ENCODE measurements at places on chromosomes 11 and 22.

DNA sequence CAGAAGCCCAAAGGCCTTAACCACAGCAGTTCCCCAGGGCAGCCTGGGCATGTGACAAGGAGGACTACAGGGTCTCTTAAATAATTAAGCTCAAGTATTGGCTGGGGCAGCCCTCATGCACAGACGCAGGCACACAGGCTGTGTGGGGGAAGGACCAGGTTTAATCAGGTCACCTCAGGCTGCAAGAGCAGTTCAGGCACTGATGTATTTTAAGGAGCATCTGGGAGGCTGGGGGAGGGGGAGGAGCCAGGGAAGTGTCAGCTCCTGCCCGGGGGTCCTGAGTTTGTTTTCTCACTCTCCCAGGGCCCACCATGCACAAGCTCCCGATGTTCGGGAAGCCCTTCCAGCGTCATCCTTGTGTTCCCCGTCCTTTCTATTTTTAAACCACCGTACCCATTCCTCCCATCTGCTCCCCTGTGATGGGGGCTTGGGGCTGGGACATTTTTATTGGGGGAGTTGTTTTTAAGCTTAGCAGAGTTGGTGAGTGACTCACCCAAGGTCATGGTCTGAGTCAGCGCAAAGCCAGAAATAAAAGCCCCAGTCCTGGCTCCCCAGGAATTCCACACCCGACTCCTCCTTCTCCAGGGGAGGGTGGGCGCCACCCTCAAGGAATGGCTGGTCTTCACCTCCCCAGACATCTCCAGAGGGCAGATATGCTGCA, 2.4 kb downstream of the CSDC2 start:
- no peak for DNase-seq

DNA sequence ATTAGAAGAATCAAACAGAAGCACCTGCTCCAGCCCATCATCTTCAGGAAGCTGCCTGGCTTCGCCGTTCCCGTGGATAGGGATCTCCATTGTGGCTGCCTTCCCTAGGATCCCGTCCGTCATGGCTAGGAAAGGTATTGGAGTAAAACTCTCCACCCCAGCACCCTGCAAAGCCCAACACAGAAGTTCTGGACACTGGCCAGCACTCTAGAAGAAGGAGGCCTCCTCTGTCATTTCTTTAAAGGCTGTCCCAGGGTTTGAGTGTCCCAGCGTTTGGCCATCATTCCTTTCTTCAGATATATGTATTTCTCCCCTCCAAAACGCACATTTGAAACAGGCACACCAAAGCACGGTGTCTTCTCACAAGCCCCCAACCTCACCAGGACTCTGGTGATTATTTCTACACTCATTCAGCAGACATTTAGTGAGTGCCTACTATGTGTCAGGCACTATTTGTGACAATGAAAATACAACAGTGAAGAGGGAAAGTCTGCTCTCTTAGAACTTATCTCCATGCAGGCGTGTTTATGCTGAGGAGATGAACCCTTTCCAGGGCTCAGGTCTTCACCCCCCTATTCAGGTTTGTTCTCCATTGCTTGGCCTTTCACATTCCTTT, 724 bp downstream of the ARFIP2 start:
- no peak for DNase-seq

GRCh38 chr22:24102366-24103200, 78.7 kb upstream of the SUSD2 start:
- no peak for DNase-seq

GRCh38 chr11:20110908-20111669, 49.2 kb downstream of the DBX1 start:
- peak; percentile 76 for DNase-seq

DNA sequence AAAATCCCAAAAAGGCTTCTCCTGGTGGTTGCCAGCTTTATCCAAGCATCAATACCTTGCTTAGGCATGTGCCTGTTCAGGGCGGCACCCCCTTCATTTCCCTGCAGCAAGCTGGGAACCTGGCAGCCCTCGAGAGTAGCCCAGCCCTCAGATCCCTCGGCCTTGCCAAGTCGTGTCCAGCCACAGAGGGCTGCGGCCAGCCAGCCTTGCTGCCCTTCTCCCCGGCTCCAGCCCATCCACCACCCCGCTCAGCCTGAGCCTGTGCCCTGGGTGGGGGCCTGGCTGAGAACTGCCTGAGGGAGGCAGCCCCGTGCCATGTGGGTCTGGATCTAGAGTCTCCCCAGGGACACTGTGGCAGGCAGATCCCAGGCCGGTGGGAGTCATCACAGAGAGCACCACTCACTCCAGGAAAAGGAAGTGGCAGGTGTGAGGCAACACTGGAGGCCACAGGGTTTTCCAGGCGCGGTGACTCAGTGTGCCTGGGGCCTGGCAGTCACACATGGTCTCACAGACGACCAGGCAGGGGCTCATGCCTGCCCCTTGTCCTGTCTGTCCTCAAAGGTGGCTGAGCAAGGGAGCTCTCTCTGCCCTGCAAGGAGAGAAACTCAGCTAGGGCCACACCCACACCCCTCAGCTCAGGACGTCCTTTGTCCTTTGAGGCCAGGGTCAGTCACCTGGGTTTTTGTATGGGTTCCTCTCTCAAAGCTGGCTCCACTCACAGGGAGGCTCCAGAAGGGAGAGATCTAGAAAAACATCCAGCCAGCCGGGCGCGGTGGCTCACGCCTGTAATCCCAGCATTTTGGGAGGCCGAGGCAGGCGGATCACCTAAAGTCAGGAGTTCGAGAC, 12.2 kb upstream of the CDC42BPG start:
- DNase-seq = no peak

- no peak for DNase-seq
These were observed 77.7 kb downstream of the TRIM44 start for GRCh38 chr11:35740061-35740799.

DNA sequence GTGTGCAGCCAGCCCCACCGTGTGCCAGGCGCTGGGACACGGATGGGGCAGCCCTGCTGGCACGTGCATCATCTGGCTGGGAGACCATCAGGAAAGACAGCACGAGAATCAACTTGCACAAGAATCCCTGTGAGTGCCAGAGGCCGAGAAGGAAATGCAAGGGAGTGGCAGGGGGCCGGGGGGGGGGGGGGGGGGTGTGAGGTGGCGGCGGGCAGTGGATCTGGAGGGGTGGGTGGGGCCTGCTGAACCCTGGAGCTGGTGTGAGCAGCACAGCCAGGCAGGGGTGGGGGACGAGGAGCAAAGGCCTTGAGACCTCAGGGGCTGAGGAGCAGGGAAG, 14.0 kb upstream of the FLRT1 start:
- no peak for DNase-seq

GRCh38 chr11:133164986-133165385, 367.3 kb downstream of the OPCML start:
- no peak for DNase-seq

- DNase-seq = no peak
These were observed 51.1 kb downstream of the LIF start for GRCh38 chr22:30195245-30196140.

- peak; percentile 95 for DNase-seq
These were observed 38.4 kb downstream of the POU2AF3 start for GRCh38 chr11:111336582-111337256.

GRCh38 chr22:21797444-21798221, 62.0 kb upstream of the YPEL1 start:
- no peak for DNase-seq

- peak; percentile 87 for DNase-seq
These were observed 1.0 kb downstream of the PAX6 start for GRCh38 chr11:31809857-31810778.

GRCh38 chr11:110830747-110831146, 118.5 kb upstream of the ARHGAP20 start:
- DNase-seq = no peak

DNA sequence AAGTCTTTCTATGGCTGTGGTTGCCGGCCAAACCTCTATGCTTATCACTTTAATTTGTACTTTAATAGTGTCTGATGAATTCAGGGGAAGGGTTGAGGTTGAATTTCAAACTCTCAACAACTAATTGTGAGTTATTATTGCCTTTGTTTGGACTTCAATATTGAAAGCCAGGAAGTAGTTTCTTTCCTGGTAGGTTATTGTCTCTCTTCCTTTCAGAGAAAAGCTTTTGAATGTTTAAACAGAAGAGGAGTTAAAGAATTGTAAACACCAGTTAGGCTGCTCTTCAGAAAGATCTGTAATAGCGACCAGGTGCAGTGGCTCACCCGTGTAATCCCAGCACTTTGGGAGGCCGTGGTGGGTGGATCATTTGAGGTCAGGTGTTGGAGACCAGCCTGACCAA, 22.2 kb downstream of the NNMT start:
- DNase-seq = no peak

- DNase-seq = no peak
These were observed 6.3 kb downstream of the PPM1F start for GRCh38 chr22:21946262-21946925.

GRCh38 chr22:24579258-24579601, 13.6 kb downstream of the LRRC75B start:
- no peak for DNase-seq

- DNase-seq = no peak
These were observed 7.4 kb downstream of the CD248 start for GRCh38 chr11:66309475-66309874.

DNA sequence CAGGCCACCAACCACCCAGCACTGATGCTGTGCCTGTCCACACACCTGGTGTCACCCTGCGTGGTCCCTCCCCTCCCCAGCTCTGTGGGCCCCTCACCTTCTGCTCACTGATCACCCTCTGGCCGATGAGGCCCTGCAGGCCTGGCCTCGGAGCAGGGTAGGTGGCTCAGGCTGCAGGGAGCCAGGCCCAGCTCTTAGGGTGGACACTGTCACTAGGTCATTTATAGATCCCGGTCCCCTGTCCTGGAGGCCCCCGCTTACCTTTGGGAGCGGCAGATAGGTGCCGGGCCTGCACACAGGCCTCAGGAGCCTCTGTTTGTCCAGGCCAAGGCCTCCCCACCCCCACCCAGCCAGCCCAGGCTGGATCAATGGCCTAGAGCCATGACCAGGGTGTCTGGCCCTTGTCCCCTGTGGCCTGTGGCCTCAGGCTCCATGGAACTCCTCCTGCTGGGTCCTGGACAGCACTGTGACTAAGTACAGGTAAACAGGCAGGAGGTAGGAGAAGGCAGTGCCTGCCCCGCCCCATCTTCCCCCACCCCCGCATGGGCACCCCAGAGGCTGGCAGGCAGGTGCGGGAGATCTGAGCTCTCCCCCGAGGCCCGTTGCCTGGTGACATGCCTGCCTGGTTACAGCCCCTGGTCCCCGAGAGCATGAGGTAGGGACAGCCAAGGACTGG, at the start of gene TMPRSS6:
Gene TMPRSS6 (minus strand): TSS at position 472 of the 676 bp plus-strand sequence. CDS start 6,296 bp downstream, outside the sequence.
- no peak for DNase-seq

DNA sequence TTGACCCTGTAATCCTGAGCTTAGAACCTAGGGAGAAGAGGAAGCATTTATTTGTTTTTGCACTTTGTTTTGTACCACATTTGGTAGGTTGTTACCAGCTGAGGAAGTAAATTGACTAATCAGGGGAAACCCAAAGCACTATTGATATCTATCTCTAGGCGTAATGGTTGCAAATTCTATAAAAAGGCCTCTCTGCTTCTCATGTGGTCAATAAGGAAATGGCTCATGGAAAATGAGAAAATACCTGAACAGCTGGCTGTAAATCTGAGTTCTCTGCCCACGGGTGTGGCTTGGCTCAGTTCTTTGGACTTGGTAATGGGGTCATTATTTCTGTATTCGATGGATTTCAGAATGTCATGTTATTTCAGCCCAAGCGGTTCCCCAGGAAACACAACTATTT, 42.4 kb downstream of the BARX2 start:
- DNase-seq = no peak

DNA sequence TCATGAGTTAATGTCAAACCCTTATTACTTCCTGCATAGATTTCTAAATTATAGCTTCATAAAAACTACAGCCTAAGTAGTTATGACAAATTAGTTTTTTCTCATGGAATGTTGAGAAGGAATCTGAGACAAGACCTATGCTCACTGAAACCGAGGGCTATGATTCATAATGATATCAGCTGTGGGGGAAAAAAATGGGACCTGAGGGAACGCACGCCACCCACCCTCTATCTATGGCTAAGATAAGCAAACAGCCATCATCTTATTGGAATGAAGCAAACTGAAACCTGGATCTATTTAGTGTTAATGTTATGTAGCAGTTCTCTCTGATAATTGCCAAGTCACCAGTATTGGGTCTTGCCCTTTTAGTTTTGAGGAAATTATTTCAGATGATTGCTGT, 906.9 kb upstream of the RAG2 start:
- no peak for DNase-seq

DNA sequence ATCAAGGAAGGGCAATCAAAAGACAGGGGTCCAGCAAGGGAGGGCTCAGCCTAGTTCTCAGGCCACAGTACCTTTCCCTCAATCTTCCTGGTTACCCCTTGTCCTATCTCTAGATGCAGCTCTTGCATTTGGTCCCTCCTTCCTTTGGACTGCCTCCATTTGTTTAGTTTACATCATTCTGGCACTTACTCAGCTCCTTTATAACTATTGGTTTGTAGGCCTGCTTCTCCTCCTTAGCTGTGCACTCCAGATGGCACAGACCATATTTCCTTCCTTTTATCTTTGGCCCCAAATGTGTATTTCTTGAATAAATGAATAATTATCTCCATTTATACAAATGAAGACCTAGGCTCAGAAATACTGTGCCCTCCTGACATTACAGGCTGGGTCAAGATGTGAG, 92.3 kb upstream of the AMOTL1 start:
- DNase-seq = no peak

- no peak for DNase-seq
These were observed 17.1 kb downstream of the HSD17B12 start for GRCh38 chr11:43697679-43698078.

GRCh38 chr22:42651134-42651533, 1.9 kb upstream of the CYB5R3 start:
- no peak for DNase-seq

DNA sequence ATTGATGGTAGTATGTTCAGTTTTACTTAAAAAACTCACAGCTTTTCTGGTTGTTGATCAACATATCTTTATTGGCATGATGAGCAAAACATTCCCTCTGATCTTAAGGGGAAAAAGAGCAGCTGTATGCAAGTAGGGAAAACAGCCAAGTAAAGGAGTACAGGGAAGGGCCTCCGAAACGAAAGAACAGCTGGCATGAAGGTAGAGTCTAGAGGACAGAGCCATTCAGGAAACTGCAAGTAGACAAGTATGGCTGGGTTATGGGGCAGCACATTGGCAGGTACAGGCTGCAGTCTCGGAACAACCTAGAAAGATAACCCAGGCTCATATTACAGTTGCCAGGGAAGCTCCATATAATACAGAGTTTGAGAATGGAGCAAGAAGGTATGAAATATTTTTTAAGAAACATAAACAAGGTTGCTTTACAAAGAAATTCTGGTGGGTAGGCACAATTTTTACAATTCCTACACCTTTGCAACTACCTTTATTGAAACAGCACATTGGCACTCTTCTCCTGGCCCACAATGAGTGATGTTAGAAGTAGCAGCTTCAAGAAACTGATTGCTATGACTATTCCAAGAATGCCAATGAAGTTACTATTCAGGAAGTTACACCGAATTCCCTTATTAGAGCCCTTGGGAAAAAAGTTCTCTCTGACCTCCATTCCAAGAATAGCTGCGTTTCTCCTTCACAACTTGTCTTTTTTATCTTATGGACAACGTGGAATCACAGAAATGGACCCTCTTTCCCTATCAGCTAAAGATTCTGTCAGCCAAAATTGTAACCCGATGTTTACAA, 45.2 kb downstream of the LGR4 start:
- DNase-seq = peak; percentile 43
